ENCODE measurements at places on chromosomes 13 and 19.

DNA sequence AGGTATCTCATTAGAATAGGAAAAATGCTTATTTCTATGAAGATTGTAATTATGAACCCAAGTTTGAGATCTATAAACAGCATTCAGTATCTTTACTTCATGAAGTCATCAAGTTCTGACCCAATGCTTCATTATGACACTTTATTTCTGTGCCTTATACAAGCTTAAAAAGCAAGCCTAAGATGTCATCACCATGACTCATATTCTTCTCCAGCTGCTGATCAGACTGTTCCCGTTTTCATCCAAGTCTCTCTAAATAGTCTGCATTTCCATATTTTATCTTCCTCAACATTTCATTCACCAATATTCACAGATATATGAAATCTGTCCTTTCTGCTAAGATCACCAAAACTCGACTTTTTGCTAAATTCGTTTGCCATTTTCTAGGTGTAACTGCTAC, 1247.2 kb upstream of the PRR20A start:
- DNase-seq, result no peak

GRCh38 chr13:110593430-110594130, 21.8 kb upstream of the NAXD start:
- DNase-seq, result peak; percentile 89

- no peak for DNase-seq
Measured at GRCh38 chr19:30060531-30061222, 118.6 kb downstream of the URI1 start.

- DNase-seq, result peak; percentile 48
Measured at GRCh38 chr19:50695251-50696093, 24.1 kb downstream of the SHANK1 start.

- no peak for DNase-seq
Measured at GRCh38 chr13:113666329-113666670, 719 bp upstream of the GRK1 start.

DNA sequence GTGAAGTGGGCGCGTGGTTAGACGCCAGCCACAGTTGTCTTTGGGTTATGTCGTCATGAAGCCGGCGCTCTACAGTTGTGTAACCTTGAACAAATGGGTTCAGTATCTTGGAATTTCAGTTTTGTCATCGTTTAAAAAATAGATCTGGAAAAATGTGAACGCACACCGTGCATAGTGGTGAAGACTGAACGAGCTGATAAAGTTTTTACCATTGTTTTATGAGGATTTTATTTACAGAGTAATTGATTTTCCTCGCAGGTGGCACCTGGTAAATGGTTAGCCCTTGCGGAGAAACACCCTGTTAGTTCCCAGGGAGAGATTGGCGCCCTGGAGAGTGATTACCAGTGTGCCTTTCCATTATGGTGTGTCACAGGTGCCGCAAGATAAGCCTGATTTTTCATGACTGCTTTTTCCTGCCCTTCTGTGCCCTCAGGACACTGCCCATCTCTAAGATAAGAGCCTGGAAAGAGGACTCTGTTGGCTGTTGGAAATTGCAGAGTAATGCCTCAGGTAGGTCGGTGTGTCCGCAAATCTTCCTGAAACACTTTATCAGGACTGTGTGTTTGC, 577 bp downstream of the ZNF181 start:
- DNase-seq, result no peak

- DNase-seq, result no peak
Measured at GRCh38 chr13:59750860-59751259, 412.9 kb downstream of the DIAPH3 start.

DNA sequence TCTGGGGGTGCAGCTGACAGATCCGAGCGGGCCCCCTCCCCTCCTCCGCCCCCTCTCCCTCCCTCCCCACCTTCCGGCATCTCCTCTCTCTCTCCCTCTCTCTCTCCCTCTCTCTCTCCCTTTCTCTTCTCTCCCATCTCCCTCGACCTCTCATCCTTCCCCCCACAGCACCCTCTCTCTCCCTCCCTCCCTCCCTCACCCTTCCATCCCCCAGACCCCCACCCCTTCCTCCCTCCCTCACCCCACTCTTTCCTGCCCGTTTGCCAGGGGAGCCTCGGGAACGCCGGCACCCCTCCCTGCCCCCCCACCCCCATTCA, 666 bp downstream of the CELF5 start:
- DNase-seq, result no peak

- DNase-seq, result no peak
Measured at GRCh38 chr13:79119578-79120107, 286.4 kb downstream of the RBM26 start.

DNA sequence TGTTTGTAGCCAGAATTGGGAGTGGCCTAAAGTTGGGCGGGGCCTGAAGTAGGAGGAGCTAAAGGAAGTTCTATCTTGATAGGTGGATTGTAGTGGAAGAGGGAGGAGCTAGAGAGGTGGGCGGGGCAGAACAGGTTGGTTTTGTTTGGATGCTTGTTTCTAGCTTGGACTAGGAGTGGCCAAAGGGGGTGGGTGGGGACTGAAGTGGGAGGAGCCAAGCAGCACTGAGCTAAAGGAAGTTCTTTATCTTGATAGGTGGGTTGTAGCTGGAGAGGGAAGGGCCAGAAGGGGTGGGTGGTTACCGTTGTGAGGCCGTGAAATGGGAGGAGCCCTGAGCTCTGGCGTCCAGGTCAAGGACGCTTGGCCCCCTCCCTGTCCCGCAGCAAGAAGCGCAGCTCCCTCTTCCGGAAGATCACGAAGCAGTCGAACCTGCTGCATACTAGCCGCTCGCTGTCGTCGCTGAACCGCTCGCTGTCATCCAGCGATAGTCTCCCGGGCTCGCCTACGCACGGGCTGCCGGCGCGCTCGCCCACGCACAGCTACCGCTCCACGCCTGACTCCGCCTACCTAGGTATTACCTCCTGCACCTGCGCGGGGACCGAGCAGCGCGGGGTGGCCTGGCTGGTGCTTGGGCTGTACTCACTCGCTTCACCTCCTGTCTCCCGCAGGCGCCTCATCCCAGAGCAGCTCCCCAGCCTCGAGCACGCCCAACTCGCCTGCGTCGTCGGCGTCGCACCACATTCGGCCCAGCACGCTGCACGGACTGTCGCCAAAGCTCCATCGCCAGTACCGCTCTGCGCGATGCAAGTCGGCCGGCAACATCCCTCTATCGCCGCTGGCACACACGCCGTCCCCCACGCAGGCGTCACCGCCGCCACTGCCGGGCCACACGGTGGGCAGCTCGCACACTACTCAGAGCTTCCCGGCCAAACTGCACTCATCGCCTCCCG, 8.0 kb downstream of the DNASE2 start:
- no peak for DNase-seq

GRCh38 chr13:31919971-31920726, 111.4 kb upstream of the FRY start:
- DNase-seq, result peak; percentile 23

- DNase-seq, result no peak
Measured at GRCh38 chr19:57192077-57192420, 749 bp downstream of the ZNF264 start.

- DNase-seq, result no peak
Measured at GRCh38 chr19:56751078-56751489, 79.5 kb upstream of the ZNF835 start.

- DNase-seq, result no peak
Measured at GRCh38 chr13:112725346-112726015, 35.6 kb downstream of the ATP11A start.

GRCh38 chr13:30466841-30467252, 1.1 kb upstream of the HMGB1 start:
- DNase-seq, result peak; percentile 72

- DNase-seq, result no peak
Measured at GRCh38 chr13:53807251-53807834, 778.7 kb downstream of the OLFM4 start.

DNA sequence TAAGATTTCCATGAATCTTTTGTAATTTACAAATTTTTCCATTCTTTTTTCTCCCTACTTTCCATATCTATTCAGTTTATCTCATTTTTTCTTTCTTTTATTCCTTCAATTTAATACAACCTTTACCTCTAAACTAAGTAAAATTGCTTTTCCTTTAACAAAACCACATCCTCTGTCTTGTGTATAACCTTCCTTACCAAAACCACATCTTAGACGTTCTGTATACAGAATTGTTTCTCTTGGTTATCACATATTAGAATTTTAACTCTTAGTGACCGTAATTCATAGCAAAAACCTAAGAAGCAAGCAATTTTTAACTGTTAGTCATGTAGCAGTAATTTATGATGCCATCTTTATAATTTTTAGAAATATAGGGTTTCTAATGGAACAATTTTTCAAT, 15.0 kb downstream of the PPP5C start:
- DNase-seq, result peak; percentile 6

DNA sequence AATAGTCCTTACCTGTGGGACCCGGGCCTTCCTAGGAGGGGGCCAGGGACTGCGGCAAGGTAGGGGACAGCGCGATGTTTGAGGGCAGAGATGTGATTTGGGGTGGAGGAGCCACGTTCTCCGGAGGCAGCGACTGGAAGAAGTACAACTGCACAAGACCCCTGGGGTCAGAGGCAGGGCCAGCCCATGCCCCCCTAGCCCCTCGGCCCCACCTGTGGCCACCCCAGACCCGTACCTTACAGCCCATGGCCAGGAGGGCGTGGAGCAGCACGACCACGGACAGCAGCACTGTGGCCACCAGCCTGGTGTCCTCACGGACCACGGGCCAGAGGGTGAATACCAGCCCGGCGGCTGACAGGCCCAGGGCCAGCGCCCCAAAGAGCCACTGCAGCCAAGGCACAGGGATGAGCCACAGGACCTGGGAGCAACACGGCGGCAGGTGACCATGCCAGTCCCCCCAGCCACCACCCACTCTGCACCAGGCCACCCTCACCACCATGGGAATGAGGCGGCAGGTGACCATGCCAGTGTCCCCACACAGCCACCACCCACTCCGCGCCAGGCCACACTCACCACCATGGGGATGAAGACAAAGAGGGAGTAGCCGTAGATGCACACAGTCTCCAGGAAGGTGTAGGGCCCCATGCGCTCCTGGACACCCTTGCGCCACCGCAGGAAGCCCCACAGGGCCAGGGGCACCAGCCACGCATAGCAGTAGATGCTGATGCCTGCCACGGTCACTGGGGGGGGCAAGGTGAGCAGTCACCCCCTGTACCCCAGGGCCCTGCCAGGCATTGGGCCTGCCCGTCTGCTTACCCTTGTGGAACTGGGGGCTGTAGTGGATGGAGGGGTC, 5.0 kb downstream of the YIPF2 start:
- DNase-seq, result no peak

DNA sequence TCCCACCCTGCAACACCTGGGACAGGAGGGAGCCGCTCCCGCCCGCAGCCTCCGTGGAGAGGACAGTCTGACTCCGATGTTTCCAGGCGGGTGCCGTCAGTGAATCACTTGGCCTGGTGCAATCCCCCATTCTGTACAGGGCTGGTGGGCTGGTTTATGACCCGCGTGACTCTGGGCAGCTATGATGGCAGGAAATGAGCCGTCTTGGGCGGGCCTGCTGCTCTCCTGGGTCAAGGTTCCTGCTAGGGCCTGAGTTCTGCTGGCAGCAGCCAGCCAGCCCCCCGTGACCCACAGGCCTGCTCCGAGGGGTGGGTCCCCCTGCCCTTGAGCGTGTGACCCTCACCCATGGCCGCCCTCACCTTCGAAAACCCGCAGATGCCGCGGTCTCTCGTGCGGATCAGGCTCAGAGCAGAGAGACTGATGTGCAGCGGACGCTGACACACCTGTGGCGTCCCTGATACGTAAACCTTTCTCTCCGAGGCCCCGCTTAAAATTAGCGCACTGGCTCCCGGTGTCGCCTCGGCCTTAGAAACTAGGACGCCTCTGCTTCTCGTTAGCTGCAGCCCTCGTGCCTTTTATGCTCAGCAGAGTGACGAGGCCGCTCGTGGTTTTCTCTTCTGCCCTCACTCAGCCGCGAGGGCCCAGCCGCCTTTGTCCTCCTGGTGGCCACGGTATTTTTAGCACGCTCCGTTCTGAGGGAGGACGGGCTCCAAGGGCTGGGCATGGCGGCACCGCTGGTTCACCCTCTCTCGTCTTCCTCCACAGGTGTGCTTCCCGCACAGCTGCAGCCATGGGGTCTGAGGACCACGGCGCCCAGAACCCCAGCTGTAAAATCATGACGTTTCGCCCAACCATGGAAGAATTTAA, 63.4 kb downstream of the KDM4B start:
- DNase-seq, result no peak

Measured in Kasumi-1 (cell line).